ENCODE measurements at places on chromosomes 7 and 10.

DNA sequence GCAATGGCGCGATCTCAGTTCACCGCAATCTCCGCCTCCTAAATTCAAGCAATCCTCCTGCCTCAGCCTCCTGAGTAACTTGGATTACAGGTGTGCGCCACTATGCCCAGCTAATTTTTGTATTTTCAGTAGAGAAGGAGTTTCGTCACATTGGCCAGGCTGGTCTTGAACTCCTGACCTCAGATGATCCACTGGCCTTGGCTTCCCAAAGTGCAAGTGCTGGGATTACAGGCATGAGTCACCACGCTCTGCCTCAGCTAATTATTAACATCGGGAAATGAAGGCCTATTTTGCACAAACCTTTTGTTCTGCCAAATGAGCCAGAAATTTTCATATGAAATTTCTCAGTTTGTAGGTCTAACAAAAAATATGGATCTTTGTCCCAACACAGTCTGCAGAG, 106.7 kb upstream of the ODAD2 start:
- DNase-seq = no peak

- no peak for DNase-seq
Measured at GRCh38 chr10:25768167-25768566, 165.9 kb upstream of the MYO3A start.

- no peak for DNase-seq
Measured at GRCh38 chr7:107579554-107579884, 527 bp upstream of the BCAP29 start.

GRCh38 chr7:94041529-94041928, 37.4 kb upstream of the BET1 start:
- no peak for DNase-seq

GRCh38 chr7:138025215-138026186, 23.6 kb upstream of the CREB3L2 start:
- DNase-seq = no peak

Measured in inflammatory macrophage treated with lipopolysaccharide for 4 hours (primary cell).